ENCODE measurements at places on chromosomes 2 and 18. TPM values are rescaled to one million over a fixed set of nuclear protein-coding genes. Genes with fewer than 3 reads are reported as not detected.

Gene EFHD1
- polyA plus RNA-seq: 37.5 TPM

Gene TEKT4
- not detected for polyA plus RNA-seq

Gene CNDP1
- not detected for polyA plus RNA-seq

Gene CYBRD1
- polyA plus RNA-seq: 83.9 TPM

Gene SERPINB13
- not detected for polyA plus RNA-seq

Gene RIT2
- not detected for polyA plus RNA-seq

Gene OTOS
- not detected for polyA plus RNA-seq

Gene LINC00305
- polyA plus RNA-seq: not detected

Gene TTC27
- polyA plus RNA-seq: 20.2 TPM

Gene SULT1C2
- polyA plus RNA-seq: 0.62 TPM

DNA sequence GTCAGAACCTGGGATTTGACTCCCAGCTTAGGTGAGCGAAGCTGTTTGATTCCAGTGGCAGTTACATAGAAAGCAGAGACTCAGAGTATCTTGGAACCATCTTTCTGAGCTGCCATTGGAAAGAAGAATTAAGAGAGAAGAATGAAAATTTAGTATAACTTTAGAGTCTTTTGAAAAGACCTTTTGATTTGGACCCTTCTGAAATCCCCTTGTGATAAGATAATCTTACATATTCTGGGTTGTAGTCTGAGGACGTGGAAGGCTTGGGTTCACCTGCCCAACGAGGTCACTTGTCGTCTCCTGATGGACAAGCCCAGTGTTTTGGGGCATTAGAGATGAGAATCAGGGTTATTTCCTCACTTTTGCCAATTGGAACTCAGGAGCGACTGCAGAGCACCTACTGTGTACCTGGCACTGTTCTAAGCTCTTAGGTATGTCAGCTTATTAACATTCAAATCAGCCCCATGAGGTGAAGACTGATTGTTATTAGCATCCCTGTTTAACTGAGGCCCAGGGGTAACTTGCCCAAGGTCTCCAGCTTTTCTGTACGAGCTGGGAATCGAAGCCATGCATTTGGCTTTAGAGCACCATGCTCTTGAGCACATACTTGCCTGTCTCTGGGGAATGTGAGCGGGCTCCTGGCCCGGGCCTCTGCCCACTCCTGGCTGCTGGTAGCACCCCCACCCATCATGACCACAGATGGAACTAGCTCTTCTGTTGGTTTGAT lies 2.9 kb downstream of the HK2 start:
- no peak for DNase-seq

DNA sequence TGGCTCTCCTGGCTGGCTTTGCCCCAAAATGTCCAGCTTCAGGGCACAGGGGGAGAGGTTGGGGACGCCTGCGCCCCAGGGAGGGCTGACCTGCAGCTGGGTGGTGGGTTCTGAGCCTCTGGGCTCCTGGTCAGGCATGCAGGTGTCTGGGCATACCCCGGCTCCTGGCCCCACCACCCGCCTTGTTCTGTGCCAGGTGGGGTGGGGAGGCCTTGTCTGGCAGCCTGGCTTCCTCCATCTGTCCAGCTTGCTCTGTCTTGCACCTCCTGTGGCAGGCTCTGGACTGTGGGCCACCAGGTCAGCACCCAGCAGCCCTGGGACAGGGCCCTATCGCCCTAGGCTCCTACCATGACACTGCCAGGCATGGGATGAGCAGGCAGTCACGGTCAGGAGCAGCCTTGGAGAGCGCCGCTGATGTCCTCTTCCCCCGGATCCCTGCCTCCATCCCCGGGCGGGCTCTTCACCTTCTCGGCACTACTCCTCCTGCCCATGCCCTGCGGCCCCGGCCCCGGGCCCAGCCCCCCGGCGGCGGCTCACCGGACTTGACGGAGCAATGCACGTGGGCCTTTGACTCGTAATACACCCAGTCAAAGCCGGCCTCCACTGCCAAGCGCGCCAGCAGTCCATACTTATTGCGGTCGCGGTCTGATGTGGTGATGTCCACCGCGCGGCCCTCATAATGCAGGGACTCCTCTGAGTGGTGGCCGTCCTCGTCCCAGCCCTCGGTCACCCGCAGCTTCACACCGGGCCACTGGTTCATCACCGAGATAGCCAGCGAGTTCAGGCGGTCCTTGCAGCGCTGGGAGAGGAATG lies 3.6 kb downstream of the IHH start:
- no peak for DNase-seq

- DNase-seq: no peak
These were observed 238.5 kb upstream of the FANCL start for GRCh38 chr2:58479535-58480140.

- DNase-seq: no peak
These were observed 156.0 kb downstream of the SLC4A3 start for GRCh38 chr2:219783359-219783975.

GRCh38 chr2:62999905-63000304 lies 50.7 kb upstream of the OTX1 start:
- DNase-seq: no peak

DNA sequence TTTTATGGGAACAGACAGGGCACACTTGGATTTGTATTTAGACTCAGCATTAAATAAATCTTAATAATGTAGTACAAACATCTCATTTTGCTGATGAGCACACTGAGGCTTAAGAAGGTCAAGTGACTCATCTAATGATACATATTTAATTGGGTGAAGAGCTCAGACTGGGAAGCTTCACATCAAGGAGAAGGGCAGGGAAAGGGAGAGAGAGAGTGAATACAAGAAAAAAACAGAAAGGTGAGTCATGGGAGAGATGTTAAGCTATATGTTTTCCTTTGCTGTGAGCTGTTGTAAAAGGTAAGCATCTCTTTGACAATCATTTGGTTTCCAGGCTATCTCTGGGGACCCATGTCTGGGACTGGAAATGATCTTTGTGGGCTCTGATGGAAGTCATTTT lies 277.8 kb downstream of the SETBP1 start:
- DNase-seq: no peak

DNA sequence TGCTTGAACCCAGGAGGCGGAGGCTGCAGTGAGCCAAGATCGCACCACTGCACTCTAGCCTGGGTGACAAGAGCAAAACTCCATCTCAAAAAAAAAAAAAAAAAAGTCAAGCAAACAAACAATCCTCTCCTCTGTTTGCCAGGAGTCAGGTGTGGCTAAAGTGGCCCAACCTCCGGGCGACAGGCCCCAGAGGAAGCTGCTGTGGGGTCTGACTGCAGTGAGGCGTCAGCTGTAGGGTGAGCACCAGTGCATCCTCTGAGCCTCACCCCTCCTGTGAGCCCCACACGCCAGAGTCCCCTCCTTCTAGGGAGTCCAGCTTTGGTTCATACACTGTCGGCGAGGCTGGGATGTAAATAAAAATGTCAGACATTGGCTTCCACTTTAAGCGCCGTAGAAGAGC lies 76.5 kb upstream of the HS6ST1 start:
- no peak for DNase-seq

DNA sequence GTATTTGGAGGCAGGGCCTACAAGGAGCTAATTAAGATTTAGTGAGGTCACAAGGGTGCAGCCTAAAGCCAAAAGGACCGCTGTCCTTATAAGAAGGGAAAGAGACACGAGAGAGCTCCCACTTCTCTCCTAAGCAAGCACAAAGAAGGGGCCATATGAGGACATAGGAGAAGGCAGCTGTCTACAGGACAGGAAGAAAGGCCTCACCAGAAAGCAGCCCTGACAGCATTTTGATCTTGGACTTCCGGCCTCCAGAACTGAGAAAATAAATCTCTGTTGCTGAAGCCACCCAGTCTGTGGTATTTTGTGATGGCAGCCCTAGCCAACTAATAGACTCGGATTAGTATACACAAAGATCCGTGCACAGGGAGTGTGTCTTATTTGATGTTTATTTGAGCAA lies 139.7 kb downstream of the B3GNT2 start:
- no peak for DNase-seq

GRCh38 chr18:31451625-31452024 lies 4.1 kb downstream of the DSG3 start:
- DNase-seq: no peak

DNA sequence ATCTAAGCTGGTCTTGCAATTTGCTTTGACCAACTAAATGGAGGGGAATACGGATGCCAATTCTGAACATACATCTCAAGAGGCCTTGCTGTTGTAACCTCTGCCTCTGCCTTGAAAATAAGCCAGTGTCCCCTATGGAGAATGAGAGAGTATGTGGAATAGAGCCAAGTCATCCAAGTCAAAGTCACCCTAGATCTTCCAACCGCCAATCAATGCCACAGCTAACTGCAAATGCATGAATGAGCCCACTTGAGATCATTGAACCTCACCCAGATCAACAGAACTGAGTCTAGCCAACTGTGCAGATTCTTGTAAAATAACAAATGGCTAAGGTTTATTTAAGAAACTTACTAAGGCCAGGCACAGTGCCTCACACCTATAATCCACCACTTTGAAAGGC lies 139.8 kb upstream of the TANK start:
- DNase-seq: no peak

GRCh38 chr18:51150113-51150700 lies 47.3 kb downstream of the MEX3C start:
- DNase-seq: no peak

DNA sequence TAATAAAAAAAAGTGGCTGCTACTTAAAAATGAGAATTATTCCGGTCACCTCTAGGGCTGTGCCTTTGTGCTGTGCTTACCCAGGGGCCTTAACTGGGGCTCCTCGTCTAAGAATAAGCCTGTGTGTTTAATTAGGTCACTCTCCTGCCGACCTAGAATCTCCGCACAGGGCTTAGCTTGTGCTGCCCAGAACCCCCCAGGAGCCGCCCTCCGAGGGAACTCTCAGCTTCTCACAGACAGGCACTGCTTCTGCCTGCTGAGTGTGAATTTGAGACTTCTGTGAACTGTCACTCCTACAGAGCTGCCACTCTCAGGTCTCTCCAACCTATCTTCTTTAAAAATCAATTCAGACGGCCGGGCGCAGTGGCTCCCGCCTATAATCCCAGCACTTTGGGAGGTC lies 11.9 kb upstream of the NT5DC4 start:
- no peak for DNase-seq

DNA sequence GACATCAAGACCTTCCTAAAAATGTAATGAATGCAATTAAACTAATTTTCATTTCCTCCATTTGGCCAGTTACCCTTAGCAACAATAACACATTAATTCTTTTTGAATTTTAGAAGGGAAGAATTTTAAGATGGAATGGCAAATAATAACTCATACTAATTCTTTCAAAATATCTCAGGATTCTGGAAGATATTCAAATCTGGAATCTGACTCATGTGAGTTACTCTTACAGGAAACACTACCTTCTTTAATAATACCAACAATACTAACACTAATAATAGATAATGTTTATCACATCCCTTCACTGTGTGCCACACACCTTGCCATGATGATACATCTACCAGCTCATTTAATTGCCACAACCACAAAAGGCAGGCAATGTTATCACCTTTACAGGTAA lies 46.4 kb downstream of the ZNF521 start:
- DNase-seq: no peak

DNA sequence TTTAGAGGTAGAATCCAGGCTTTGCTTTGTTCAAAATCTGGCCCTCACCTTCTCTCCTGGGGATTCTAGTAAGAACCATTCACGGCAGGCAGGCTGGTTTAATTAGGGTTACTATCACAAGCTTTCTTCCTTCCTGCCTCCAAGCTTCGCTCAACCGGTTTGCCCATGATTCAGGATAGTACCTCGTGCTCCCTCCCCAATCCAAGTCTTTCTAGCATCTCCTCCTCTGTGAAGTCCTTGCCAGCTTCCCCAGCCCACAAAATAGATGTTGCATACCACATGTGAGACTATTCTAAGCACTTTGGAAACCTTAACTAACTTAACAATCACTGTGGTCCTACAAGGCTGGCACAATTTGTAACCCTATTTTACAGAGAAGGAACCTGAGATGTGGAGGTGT lies 135.1 kb downstream of the SOCS6 start:
- no peak for DNase-seq

DNA sequence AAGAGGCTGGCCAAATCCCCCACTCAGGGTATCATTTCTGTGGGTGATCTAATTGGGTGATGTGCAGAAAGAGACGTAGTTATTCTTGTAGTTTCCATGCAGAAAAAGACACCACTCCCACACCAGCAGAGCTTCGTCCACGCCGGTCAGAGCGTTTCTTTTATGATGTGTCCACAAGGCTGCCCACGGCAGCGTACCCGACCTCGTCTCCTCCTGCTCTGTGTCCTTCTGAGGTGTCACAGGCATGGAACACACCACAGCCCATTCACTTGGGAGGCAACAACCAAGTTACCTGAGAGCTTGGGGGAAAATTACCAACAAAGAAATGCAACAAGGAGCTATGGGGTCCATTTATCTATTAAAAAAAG lies 131.3 kb downstream of the PXDN start:
- no peak for DNase-seq

Measured in muscle of back (tissue), 13 donors.